ENCODE measurements at places on chromosomes 3 and 15.

- no peak for DNase-seq
Measured at GRCh38 chr3:194348354-194348753, 2.8 kb downstream of the CPN2 start.

DNA sequence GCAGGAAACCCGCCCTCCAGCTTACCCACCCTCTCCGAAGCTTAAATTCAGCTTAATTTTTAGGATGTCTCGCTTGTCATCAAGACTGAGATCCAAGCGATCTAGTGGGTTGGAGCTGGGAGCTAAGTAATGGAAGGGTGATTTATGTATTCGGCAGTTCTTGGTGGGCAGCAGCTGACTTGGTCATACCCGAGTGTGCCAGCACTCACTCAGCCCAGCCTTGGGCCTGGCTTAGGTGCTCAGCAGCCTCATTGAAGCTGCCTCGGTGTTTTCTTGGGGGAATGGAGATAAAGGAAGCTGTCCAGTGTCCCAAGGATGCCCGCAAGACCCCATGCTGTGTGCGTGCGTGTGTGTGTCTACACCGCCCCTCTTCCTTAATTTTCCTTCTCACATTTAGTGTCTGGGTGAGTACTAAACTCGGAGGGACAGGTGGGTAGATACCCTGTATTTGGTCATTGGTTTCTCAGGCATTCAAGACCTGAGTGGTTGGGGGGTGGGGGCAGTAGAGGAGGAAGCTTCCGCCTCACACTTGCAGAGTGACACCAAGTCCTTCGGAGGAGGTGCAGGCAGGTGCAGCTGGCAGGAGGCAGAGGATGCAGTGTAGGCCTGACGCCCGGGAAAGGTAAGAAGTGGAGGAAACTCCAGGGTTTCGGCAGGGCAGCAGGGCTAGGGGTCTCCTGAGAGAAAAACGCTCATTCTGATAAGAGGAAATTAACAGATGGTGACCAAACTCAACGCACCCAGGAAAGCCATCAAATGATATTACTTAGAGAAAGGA, 92.8 kb downstream of the PCSK6 start:
- no peak for DNase-seq

GRCh38 chr15:29470311-29470710, 200.7 kb upstream of the NSMCE3 start:
- DNase-seq = no peak

- DNase-seq = no peak
Measured at GRCh38 chr3:37320276-37320675, 145.9 kb upstream of the LRRFIP2 start.

DNA sequence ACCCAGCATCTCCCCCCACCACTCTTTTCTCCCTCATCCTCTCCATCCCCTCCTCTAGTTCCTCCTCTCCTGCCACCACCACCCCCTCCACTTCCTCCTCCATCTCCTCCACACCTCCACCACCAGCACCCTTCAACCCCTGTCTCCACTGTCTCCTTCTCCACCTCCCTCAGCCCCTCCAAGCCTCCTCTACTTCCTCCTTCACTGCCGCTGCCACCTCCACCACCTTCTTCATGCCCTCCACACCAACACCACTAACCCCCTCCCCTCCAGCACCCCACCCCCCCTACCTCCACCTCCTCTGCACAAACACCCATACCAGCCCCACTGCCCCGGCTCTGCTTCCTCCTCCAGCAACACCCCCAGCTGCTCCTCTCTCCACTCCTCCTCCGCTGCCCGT, 88.0 kb downstream of the HES1 start:
- DNase-seq = no peak

- DNase-seq = no peak
Measured at GRCh38 chr3:185381320-185382058, 18.6 kb downstream of the MAP3K13 start.

Data from activated CD4-positive, alpha-beta T cell treated with anti-CD3 and anti-CD28 coated beads for 24 hours (primary cell).